A549 treated with Mapracorat at 1 μM for 4 hours (cell line): ENCODE measurements at places on chromosomes 6 and 20. TPM values are rescaled to one million over a fixed set of nuclear protein-coding genes. Genes with fewer than 3 reads are reported as not detected.

PRDM13 gene
- total RNA-seq: 0.88 to 1.3 TPM (median 1.1 TPM) in 5 replicates

C20orf202 gene
- total RNA-seq: 0.22 TPM in 1 of 5 replicates, not detected in the others

CRYBG1 gene
- 0.60 to 0.80 TPM (median 0.67 TPM) in 5 replicates for total RNA-seq

CPXM1 gene
- not detected in 5 replicates for total RNA-seq

ENPP1 gene
- 1.1 to 1.5 TPM (median 1.4 TPM) in 5 replicates for total RNA-seq

LKAAEAR1 gene
- total RNA-seq: 0.90 to 2.3 TPM (median 2.2 TPM) in 5 replicates

SLC22A16 gene
- not detected in 5 replicates for total RNA-seq

CST3 gene
- 263 to 436 TPM (median 419 TPM) in 5 replicates for total RNA-seq

PTK7 gene
- total RNA-seq: 3.9 to 5.8 TPM (median 4.8 TPM) in 5 replicates

DDR1 gene
- total RNA-seq: 51.1 to 64.4 TPM (median 58.1 TPM) in 5 replicates

NKX2-2 gene
- total RNA-seq: not detected in 5 replicates

MLN gene
- total RNA-seq: not detected in 5 replicates

REPS1 gene
- total RNA-seq: 23.9 to 25.8 TPM (median 24.3 TPM) in 5 replicates

IGF2R gene
- total RNA-seq: 26.5 to 33.4 TPM (median 29.9 TPM) in 5 replicates

ZNF165 gene
- 0.58 to 1.2 TPM (median 0.74 TPM) in 5 replicates for total RNA-seq
